ENCODE measurements at places on chromosomes 16 and 17. TPM values are rescaled to one million over a fixed set of nuclear protein-coding genes. Genes with fewer than 3 reads are reported as not detected.

LUC7L3 gene
- 78.5 TPM for total RNA-seq

G6PC3 gene
- total RNA-seq: 33.6 TPM

TMEM235 gene
- not detected for total RNA-seq

P3H4 gene
- total RNA-seq: 5.1 TPM

SHBG gene
- total RNA-seq: 0.62 TPM

POLR3E gene
- total RNA-seq: 32.7 TPM

MFSD6L gene
- total RNA-seq: not detected

EME1 gene
- 0.35 TPM for total RNA-seq

CCDC154 gene
- total RNA-seq: 0.94 TPM

SEPTIN1 gene
- 2.2 TPM for total RNA-seq

GRCh38 chr16:74257061-74257460 lies 39.6 kb upstream of the PSMD7 start:
- DNase-seq: no peak

DNA sequence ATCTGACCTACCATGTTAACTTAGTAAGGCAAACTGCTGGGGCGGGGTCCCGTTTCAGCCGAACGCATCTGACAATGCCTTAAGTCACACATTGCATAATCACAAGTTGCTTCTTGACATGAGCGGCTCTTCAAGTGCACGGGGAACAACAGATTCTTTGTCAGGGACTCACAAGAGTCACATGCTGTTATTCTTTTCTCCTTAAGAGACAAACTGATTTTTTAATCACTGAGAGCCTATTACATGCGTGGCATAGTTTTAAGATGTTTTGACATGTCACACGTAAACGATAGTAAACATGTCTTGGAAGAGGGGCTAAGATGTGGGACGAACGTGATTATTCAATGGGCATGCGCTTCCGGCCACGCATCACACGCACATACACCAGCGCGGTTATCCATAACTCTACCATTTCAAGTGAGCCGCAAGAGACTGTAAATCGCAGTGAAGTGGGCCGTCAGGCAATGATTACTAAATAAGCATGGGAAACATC lies 63.4 kb downstream of the ADCY9 start:
- no peak for DNase-seq

- DNase-seq: no peak
Measured at GRCh38 chr16:85173981-85174751, 61.9 kb upstream of the CIBAR2 start.

DNA sequence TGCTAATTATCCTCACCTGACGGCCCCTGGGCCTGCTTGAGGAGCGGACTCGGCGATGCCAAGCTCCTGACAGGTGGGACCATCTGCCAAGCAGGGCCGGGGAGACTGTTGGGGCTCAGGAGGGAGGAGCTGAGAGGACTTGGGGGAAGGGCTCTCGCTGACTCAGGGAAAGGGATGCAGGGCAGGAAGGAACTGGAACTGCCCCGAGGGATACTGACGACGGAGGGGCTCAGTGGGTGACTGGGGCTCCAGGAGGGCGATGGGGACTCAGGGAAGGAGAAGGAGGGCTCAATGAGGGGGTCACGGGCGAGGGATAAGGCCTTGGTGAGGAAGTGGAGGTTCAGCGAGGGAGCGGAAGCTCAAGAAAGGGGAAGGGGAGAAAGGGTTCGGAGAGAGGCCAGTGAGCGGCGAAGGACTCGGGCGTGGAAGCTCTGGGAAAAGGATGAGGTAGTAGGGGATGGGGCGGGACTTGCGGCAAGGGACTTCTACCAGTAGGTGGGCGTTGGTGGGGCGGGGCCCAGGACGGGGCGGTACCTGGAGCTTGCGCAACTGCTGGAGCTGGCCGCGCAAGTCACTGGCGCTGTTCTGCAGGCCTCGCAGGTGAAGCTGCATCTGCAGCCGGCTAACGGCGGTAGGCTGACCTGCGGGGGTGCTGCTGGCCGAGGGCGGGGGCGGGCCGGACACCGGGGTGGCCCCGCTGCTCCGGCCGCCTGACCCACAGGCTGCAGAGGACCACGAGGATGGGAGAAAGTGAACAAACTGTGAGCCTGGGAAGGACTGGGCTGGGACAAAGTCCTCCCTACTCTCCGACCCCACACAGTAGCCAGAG lies 46.5 kb downstream of the SRCIN1 start:
- peak; percentile 82 for DNase-seq

DNA sequence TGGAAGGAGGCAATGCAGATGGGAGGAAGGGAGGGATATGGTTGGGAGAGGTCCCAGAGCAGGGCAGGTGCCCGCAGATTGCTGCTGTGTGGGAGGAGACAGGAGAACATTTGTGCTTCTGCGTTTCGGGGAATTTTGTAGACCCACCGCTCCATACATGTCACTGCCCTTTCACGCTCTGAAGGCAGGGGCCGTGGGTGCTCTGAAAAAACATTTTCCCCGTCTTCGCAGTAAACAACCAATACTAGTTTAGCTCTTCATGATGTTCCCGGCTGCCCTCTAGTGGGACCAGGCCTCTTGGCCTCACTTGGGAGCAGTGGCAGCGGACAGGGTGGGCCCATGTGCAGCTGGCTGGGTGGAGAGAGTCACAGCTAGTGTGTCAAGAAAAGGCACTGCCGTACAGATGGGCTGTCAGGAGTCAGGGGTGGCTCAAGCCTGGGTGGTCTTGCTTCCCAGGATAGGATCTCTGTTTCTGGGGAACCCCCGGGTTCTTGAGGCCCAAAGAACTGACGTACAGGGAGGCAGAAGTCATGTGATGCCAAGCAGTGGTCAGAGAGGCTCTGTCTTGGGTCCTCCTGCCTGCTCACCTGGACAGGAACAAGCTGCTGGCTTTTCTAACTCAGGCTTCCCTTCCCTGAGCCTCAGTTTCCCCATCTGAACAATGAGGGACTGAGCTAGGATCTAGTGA lies 46.5 kb upstream of the CPNE2 start:
- DNase-seq: peak; percentile 85

DNA sequence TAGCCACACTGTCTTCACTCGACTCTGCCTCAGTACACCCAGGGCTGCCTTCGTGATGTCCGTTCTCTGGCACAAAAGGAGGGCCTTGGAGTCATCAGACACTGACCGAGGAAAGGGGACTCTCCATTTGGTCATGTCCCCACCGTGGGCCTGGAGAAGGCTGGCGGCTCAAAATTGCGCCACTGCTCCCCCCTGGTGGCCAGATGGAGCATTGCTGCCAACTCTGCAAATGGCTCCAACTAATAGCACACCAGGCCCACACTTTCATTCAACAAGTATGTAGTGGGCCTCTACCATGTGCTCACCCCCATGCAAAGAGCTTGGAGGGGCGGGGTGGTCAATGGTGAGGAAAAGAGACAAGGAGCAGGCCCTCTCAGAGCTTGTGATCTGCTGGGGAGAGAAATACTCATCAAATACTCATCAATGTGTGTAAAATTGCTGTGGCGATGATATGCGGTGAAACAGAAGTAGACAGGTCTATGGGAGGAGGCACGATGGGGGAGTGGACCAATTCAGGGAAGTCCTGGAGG lies 5.2 kb upstream of the GRIN2C start:
- DNase-seq: peak; percentile 89

DNA sequence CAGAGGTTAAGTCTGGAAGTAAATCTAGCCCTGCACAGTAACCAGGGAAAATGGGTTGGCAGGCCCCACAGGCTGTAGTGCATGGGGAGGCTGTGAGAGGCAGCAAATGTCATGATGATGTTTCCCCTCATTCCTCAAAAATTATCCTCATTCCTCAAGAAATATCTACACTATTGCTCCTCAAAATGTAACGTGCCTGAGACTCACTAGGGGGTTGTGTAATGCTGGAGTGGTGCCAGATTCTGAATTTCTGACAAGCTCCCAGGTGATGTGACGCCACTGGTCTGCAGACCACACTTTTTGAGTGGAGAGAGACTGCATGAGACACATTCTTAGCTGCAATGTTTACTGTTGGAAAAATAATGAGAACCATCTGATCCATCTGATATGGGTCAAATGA lies 1.2 kb upstream of the MPP3 start:
- no peak for DNase-seq

DNA sequence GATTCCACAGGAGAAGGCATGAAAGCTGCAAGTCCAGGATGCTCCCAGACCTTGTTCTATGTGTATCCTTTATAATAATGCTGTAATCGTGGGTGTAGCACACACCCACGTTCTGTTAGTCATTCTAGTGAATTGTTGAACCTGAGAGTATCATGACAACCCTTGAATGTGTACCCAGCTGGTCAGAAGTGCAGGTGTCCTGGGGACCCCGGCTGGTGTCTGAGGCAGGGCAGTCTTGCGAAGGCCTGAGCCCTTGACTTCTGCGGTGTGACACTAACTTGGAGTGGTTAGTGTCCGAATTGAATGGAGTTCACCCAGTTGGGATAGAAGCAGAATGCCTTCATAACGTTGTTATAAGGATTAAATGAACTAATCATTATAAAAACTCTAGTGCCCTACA lies 218.0 kb upstream of the TNRC6C start:
- no peak for DNase-seq

- DNase-seq: no peak
Measured at GRCh38 chr17:43627653-43628052, 34.1 kb downstream of the MEOX1 start.

- DNase-seq: no peak
Measured at GRCh38 chr16:57245472-57246113, 534 bp downstream of the ARL2BP start.

- no peak for DNase-seq
Measured at GRCh38 chr16:54628796-54629625, 301.7 kb upstream of the IRX5 start.

- DNase-seq: no peak
Measured at GRCh38 chr16:2088759-2089358, 41.1 kb downstream of the TSC2 start.

- peak; percentile 39 for DNase-seq
Measured at GRCh38 chr16:86763819-86764218, 185.5 kb downstream of the FOXL1 start.

- peak; percentile 97 for DNase-seq
Measured at GRCh38 chr16:1342526-1343427, 8.9 kb downstream of the TSR3 start.

DNA sequence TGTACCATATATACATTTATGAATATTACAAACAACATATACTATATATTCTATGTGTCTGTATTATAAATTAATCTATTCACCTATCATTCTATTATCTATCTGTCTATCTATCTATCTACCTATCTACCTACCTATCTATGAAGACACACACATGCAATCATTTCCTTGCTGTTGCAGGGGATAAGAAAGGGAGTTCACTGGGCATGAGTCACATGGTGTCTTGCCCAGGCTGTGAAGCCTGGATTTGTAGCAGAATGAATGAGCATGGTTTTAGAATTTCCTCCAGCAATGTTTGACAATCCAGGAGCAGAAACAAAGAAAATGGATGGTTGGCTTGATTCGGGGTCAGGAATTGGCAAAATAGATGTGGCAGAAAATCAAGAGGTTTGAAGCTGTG lies 23.2 kb upstream of the FAM20A start:
- DNase-seq: no peak

DNA sequence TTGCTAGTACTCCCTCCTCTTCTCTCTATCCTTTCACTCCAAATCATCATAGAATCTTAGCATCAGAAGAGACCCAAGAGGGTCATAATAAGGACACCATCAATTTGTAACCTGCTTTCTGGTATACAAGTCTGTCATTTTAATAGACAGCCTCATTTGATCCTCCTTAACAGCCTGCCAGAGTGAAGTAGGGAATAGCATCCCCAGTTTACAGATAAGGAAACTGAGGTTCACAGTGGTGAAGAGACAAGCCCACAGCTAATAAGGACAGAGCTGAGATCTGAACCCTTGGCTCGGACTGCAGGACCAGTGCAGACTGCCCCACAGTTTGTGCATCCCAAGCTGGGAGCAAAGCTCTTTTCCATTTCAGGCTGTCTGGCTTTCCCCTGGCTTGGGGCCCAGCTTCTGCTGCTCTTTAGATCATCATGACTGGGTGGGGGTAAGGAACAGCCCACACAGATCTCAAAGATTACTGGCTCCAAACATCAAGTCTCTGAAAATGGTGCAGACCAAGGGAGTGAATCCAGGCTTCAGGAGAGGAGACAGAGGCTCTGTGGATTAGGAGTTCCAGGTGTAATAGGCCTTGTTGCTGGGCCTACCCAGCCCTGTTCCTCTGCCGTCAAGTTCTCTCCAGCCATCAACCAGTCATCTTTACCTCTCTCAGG lies 10.3 kb upstream of the IGFBP4 start:
- DNase-seq: no peak

DNA sequence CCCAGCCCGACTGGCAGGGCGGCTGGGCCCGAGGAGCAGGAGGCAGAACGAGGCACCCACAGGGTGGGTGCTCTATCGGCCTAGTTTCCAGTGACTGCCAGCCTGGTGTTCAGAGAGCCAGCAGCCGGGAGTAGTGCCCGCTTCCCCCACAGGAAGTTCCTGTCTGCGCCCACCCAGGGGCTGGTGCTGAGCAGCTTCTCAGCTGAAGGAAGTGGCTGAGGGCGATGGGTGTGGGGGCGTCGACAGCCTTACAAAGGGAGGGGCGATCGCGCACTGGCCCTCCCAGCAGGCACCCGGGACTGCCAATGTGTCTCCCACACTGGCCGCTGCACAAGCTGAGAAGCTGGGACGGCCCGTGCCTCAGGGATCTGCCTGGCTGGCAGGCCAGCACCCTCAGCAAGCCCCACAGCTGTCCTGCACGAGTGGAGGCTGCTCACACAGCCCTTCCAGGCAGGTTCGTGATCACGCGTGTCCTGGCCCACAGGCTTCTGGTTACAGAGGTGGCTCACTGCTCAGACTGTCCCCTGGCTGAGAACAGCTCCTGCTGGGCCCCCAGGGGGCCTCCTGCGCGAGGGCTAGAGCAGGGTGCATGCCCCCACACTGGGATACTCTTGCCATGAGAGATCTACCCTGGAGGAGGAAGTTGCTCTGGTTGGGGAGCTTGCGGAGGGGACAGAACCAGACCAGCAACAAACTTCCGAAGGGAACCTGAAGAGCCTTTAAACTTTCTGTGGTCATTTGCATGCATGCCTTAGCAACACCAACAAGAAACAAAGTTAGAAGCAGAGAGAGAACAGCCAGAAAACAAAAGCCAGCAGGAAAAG lies 2.5 kb downstream of the RNF166 start:
- peak; percentile 87 for DNase-seq

GRCh38 chr17:81400154-81400977 lies 5.1 kb downstream of the BAHCC1 start:
- no peak for DNase-seq

GRCh38 chr17:79970576-79971068 lies 65.0 kb downstream of the TBC1D16 start:
- peak; percentile 67 for DNase-seq

- no peak for DNase-seq
Measured at GRCh38 chr17:47413872-47414271, 90.1 kb downstream of the EFCAB13 start.

- DNase-seq: no peak
Measured at GRCh38 chr17:44967907-44968224, 237 bp downstream of the C1QL1 start.

GRCh38 chr17:48632579-48633265 lies 6.6 kb upstream of the HOXB9 start:
- DNase-seq: no peak

DNA sequence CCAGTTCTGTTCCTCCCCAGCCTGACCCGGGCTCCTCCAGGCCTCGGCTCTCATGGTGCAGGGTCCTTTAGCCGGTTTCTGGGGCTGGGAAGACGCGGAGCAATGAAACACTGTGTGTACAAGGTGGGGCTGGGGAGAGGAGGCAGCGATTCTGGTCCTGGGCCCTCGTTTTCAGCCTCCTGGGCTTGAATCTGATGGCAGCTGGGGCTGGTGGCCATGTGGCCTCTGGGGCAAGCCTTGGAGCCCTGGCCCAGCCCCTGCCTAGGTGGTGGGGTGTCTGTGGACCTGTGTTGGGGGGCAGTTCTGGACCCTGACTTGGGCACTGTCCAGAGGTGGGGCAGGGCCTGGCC lies 4.1 kb downstream of the FOXJ1 start:
- DNase-seq: no peak
